ENCODE measurements at places on chromosomes 1 and 21. TPM values are rescaled to one million over a fixed set of nuclear protein-coding genes. Genes with fewer than 3 reads are reported as not detected.

DNA sequence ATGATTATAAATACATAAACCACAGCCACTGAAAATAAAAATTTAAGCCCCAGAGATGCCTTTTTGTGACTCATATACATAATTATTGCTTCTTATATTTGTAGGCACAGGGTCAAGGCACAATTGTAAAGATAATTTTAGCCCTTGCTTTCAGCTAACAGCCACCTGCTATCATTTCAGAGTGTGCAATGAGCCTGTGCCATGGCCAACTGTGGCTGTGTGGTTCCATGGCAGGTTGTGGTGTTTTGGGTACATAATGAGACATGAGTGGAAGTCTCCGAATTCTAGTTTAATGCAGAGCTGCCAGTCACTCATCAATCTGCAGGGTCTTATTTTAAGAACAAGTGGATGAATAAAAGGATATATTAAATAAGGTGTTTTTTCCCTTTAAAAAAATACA lies 346.9 kb upstream of the SNX7 start:
- no peaks in the 10 kb centered on the region for H3K36me3 ChIP-seq
- H3K27me3 ChIP-seq = peaks cover 5% of the 10 kb centered on the region
- no peak overlapping the region for H3K27ac ChIP-seq

DNA sequence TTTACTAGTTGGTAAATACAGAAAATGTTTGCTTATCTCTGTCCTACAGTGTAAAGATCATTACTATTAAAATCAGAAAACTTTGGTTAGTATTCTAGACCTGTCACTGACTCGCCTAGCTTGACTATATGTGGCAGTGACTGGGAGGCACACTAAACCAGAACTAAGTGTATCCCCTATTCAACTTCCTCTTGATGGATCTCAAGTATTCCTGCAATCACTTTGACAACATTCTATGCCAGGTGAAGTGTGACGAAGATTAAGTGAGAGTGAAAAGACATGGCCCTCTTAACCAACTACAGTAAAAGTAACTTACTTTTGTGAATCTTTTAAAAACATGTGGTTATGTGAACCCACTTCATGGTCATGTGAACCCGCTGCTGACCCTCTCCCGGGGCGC lies 223.0 kb upstream of the ADAMTS5 start:
- H3K4me3 ChIP-seq = no peak overlapping the region
- DNase-seq = no peak
- H3K4me1 ChIP-seq = no peaks in the 10 kb centered on the region
- no peaks in the 10 kb centered on the region for H3K27me3 ChIP-seq

- H3K27ac ChIP-seq = no peak overlapping the region
- peaks cover 4% of the 10 kb centered on the region for H3K4me1 ChIP-seq
- H3K27me3 ChIP-seq = peaks cover 60% of the 10 kb centered on the region
- no peaks in the 10 kb centered on the region for H3K36me3 ChIP-seq
Observed at GRCh38 chr1:85465786-85466134, 801 bp upstream of the DDAH1 start.

GRCh38 chr21:35338881-35339632 lies 290.0 kb upstream of the RUNX1 start:
- H3K27ac ChIP-seq = peak overlapping the region; percentile 14
- peaks cover 8% of the 10 kb centered on the region for H3K36me3 ChIP-seq
- DNase-seq = no peak
- peaks cover 60% of the 10 kb centered on the region for H3K4me1 ChIP-seq
- H3K27me3 ChIP-seq = no peaks in the 10 kb centered on the region

GRCh38 chr1:212186427-212187207 lies 98.6 kb upstream of the PPP2R5A start:
- H3K27me3 ChIP-seq = peaks cover 2% of the 10 kb centered on the region
- peak overlapping the region; percentile 64 for H3K27ac ChIP-seq
- peak overlapping the region; percentile 28 for H3K4me3 ChIP-seq
- no peaks in the 10 kb centered on the region for H3K36me3 ChIP-seq
- H3K4me1 ChIP-seq = peaks cover 32% of the 10 kb centered on the region

DNA sequence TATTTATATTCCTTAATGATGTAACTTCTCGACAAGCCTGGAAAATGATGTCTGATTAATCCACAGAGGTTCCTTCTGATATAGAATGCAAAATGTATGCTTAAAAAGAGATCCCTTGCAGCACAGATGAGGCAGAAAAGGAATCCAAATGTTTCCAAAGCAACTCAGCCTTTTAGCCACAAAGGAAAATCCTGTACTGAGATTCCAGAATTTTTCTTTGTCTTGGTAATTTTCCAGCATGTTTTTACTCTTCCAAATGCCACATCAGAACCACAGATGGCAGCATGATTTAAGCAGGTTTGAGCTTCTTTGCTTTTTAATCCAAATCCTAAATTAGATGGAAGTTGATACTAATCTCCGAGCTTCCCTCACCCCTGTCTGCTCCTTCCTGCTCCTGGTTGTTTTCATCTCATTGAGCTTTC lies 176.4 kb upstream of the PALMD start:
- no peak overlapping the region for H3K27ac ChIP-seq
- H3K27me3 ChIP-seq = peaks cover 1% of the 10 kb centered on the region
- H3K4me3 ChIP-seq = no peak overlapping the region
- no peaks in the 10 kb centered on the region for H3K36me3 ChIP-seq

- no peak for DNase-seq
- peaks cover 53% of the 10 kb centered on the region for H3K4me1 ChIP-seq
- no peak overlapping the region for H3K4me3 ChIP-seq
- H3K36me3 ChIP-seq = no peaks in the 10 kb centered on the region
Observed at GRCh38 chr1:76268341-76268740, 193.8 kb downstream of the ST6GALNAC3 start.

GRCh38 chr1:168636642-168637111 lies 60.3 kb downstream of the XCL1 start:
- H3K27me3 ChIP-seq = peaks cover 30% of the 10 kb centered on the region
- H3K27ac ChIP-seq = no peak overlapping the region
- peaks cover 5% of the 10 kb centered on the region for H3K4me1 ChIP-seq
- no peaks in the 10 kb centered on the region for H3K36me3 ChIP-seq
- DNase-seq = no peak

- no peak overlapping the region for H3K4me3 ChIP-seq
- no peak overlapping the region for H3K27ac ChIP-seq
Observed at GRCh38 chr1:200442537-200443156, 32.8 kb upstream of the ZNF281 start.

DNA sequence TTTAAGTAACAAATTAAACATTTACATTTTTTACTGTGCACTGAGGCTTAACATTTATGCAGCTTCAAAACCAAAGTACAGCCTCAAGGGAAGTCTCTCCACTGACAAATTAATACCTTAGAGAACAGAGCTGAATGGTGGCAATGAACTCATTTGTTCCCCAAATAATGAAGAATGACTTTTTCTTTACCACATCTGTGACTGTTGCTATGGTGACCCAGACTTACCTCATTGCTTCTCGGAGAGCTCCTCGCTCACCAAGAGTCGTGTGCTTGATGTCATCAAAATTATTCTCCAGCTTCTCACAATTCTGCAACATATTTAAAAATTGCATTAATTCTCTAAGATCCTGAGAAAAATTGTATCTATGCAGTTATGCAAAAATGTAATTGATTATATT lies 92.9 kb downstream of the DPYD start:
- no peaks in the 10 kb centered on the region for H3K36me3 ChIP-seq
- no peaks in the 10 kb centered on the region for H3K27me3 ChIP-seq
- no peaks in the 10 kb centered on the region for H3K4me1 ChIP-seq
- no peak overlapping the region for H3K4me3 ChIP-seq

- no peak overlapping the region for H3K27ac ChIP-seq
- no peaks in the 10 kb centered on the region for H3K27me3 ChIP-seq
- no peaks in the 10 kb centered on the region for H3K36me3 ChIP-seq
- no peak for DNase-seq
Observed at GRCh38 chr1:82598337-82598736, 797.6 kb downstream of the ADGRL2 start.

GRCh38 chr1:50981741-50982140 lies 11.7 kb downstream of the CDKN2C start:
- H3K27ac ChIP-seq = no peak overlapping the region
- H3K4me1 ChIP-seq = peaks cover 12% of the 10 kb centered on the region
- no peak overlapping the region for H3K4me3 ChIP-seq

GRCh38 chr1:165207853-165208515 lies 148.5 kb downstream of the LMX1A start:
- no peak overlapping the region for H3K27ac ChIP-seq
- no peak for DNase-seq
- no peak overlapping the region for H3K4me3 ChIP-seq
- no peaks in the 10 kb centered on the region for H3K27me3 ChIP-seq

DNA sequence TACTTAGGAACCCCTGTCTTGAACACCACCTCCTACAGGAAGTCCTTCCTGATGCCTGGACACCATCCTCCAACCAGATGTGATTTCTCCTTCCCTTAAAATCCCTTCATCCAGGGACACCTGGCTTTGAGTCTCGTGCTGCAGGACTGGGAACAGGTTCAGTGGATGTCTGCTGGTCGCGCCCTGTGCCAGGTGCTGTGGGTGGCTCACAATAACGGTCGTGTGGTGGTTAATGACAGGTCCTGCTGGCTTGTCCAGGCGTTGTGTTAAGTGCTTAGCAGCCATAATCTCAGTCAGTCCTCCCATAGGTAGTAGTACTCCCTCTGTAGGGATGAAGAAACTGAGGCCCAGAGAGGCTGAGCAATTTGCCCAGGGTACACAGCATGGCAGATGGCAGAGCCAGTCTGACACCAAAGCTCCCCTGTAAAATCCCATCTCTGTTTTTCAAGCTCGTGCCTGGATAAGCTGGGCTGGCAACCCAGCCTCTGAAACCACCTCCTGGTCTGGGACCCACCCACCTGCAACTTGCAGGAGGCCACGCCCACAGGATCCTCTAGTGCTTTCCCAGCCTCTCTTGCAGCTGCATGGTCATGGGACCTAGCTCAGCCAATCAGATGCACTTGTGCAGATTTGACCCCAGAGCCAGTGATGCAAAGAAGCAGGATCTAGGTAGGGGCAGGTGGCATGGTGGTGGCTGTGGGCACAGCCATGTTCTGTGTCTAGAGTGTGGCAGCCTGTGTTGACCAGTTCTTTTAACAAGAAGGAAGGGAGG lies 106.0 kb upstream of the IFFO2 start:
- no peak overlapping the region for H3K27ac ChIP-seq
- H3K27me3 ChIP-seq = peaks cover 6% of the 10 kb centered on the region
- no peaks in the 10 kb centered on the region for H3K4me1 ChIP-seq
- peaks cover 4% of the 10 kb centered on the region for H3K36me3 ChIP-seq

GRCh38 chr1:115765091-115765490 lies 3.4 kb downstream of the CASQ2 start:
- no peaks in the 10 kb centered on the region for H3K4me1 ChIP-seq
- H3K27ac ChIP-seq = no peak overlapping the region
- H3K36me3 ChIP-seq = no peaks in the 10 kb centered on the region
- no peak for DNase-seq
- no peak overlapping the region for H3K4me3 ChIP-seq

GRCh38 chr1:180970333-180971079 lies 52.2 kb downstream of the STX6 start:
- no peaks in the 10 kb centered on the region for H3K27me3 ChIP-seq
- H3K36me3 ChIP-seq = peaks cover 75% of the 10 kb centered on the region
- no peak for DNase-seq
- no peak overlapping the region for H3K4me3 ChIP-seq

- H3K36me3 ChIP-seq = no peaks in the 10 kb centered on the region
- H3K4me3 ChIP-seq = no peak overlapping the region
Observed at GRCh38 chr1:154843636-154844296, 26.3 kb downstream of the KCNN3 start.

DNA sequence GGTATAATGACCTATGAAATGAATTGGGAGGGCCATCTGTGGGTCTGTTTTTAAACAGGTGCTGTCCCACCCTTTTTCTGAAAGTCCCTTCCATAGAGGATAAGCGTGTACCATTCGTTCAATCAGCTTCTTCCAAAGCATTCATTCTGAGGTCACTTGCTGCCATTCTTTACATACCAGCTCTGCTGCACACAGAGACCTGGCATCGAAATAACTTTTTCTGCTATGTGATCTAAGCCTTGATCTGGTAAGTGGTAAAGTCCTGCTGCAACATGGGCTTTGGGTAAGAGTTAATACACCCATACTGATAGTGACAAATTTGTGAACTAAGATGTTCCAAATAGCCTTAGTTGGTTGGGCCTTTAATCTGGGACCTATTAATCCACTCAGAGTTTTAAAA lies 38.9 kb downstream of the DR1 start:
- no peak for DNase-seq
- H3K27ac ChIP-seq = no peak overlapping the region
- H3K4me3 ChIP-seq = no peak overlapping the region
- no peaks in the 10 kb centered on the region for H3K27me3 ChIP-seq
- H3K36me3 ChIP-seq = no peaks in the 10 kb centered on the region

Gene IFI44
- 16.0 TPM for total RNA-seq

Gene VANGL2
- not detected for total RNA-seq

Gene B3GALT2
- total RNA-seq = not detected

Gene ARHGAP30
- 170 TPM for total RNA-seq

Gene MRPS6
- total RNA-seq = 120 TPM

Gene CRP
- not detected for total RNA-seq

Gene ASCL5
- not detected for total RNA-seq

Gene WNT3A
- not detected for total RNA-seq

Gene MTMR11
- total RNA-seq = 5.2 TPM

Gene APOBEC4
- not detected for total RNA-seq

Gene TESK2
- 2.9 TPM for total RNA-seq
